ENCODE measurements at places on chromosomes 11 and 22.

- DNase-seq: no peak
These were observed 1.5 kb downstream of the APOBEC3H start for GRCh38 chr22:39098576-39098975.

GRCh38 chr11:2989551-2989950, 2.6 kb downstream of the NAP1L4 start:
- DNase-seq: no peak

- no peak for DNase-seq
These were observed 50.2 kb downstream of the APOL3 start for GRCh38 chr22:36110306-36110881.

DNA sequence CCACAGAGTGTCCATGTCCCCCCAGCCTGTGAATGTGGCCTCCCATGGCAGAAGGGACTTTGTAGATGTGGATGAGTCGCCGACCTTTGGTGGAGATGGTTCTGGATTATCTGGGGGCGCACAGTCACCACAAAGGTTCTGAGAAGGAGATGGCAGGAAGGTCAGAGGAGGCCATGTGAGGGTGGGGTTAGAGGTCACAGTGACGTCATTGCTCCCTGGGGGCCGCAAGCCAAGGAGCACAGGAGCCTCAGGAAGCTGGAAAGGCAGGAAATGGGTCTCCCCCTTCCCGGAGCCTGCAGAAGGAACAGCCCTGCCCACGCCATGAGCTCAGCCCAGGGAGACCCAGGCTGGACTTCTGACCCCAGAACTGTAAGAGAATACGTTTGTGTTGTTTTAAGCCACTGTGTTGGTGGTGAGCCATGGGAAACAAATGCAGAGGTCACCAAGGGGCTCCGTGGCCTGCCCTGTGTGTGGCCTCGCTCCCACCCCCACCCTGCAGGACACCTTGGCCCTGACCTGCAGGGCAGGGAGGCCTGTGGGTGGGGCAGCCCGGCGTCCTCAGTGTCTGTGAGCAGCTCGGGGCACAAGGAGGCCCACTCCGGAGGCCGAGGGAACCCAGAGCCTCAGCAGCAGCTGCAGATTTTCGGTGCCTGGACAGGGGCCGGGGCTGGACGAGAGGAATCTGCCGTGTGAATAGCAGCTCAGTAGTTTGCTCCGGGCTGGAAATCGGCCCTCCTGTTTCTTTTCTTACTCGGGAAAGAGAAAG, 32.1 kb downstream of the GRAMD4 start:
- no peak for DNase-seq

GRCh38 chr11:79241852-79242241, 199.0 kb downstream of the TENM4 start:
- DNase-seq: no peak

DNA sequence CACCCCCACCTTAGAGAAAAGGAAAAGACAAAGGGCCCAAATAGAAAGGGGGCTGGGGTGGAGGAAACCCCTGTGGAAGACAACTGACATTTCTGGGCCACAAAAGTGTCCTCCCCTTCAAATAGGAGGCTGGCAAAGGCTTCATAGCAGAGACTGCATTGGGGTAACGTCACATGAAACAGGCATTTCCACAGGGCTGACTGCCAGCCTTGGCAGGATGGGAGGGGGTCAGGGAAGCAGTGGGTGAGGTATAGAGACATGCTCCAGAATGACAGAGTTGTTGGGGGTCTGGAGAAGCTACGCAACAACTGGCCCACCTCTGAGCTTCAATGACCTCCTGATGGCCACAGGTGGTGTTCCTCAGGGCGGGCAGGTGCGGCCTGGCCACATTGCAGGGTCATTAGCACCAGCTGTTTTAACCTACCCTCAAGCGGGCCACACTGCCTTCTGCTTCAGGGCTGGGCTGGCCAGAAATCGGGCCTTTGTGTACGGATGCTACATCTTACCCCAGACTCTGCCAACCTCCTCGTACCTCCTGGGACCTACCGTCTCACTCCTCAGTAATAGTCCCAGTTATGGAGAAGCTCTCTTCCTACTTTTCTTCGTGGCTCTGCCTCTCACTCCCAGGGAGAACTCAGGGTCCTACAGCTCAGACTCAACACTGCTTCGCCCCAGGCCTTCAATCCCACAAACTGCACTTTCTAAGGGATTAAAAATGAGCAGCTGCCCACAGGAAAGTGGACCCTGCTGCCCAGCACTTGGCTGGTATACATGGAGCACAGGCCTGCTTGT, 160.0 kb upstream of the NCAM1 start:
- DNase-seq: no peak

DNA sequence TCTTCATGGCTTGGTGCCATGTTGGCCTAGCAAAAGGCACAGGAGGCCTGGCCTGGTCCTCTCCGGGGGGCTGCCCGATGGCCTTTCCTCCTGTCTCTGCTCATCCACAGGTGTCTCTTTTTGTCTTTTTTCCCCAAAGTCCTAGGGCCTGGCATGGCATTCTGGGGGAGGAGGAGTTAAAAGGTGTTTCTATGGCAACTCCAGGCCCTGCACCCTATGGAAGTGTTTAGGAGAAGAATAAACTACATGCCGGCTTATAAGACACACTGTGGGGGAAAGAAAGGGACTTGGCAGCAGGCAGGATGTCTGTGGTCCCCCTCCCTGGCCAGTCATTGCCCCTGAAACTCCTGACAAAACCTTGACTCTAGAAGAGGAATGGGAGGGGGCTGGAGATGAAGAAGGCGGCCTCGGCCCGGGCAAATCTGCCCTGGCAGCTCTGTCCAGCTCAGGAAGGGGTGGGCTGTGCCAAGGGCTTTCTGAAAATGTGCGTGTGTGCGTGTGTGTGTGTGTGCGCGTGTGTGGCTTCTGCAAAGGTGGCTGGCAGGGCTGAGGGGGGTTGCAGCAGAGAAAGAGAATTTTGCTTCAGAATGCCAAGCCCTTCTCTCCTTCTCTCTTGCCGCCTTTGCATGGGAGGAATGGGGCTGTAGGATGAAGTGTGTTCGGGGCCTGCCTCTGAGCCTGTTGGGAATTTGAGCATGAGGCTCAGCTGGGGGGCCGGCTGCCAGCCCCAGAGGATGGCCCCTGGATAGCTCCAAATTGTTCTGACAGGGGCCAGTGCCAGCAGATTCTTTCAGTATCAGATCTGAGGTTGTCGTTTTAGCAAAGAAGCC, 3.2 kb downstream of the TIMP3 start:
- DNase-seq: no peak

- DNase-seq: no peak
These were observed 6.9 kb downstream of the PLET1 start for GRCh38 chr11:112253605-112254242.

DNA sequence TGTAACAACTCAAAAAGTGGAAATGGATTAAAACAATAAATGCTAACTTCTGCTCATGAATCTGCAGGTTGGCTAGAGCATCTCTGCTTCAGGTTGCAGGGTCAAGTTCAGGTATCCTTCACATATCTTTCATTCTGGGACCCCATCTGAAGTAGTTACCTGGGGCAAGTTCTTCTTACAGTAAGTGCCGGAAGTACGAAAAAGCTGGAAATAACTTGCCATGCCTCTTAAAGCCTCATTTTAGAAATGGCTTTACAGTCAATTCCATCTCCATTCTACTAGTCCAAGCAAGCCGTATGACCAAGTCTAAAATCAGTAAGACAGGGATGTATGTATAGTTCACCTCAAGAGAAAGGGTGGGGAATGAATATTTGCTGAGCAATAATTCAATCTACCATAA, 93.7 kb downstream of the FCHSD2 start:
- no peak for DNase-seq

DNA sequence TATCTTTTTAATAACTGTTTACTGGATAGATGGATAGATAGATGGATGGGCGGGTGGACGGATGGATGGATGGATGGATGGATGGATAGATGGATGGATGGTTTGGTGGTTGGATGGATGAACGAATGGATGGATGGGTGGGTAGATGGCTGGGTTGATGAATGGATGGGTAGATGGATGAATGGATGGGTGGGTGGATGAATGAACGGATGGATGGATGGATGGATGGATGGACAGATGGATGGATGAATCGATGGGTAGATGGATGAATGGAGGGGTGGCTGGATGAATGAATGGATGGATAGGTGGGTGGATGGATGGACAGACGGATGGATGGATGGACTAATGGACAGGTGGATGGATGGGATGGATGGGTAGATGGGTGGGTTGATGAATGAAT, 13.8 kb upstream of the SLC22A12 start:
- DNase-seq: no peak

- no peak for DNase-seq
These were observed 20.5 kb downstream of the FADS2 start for GRCh38 chr11:61848631-61849030.

DNA sequence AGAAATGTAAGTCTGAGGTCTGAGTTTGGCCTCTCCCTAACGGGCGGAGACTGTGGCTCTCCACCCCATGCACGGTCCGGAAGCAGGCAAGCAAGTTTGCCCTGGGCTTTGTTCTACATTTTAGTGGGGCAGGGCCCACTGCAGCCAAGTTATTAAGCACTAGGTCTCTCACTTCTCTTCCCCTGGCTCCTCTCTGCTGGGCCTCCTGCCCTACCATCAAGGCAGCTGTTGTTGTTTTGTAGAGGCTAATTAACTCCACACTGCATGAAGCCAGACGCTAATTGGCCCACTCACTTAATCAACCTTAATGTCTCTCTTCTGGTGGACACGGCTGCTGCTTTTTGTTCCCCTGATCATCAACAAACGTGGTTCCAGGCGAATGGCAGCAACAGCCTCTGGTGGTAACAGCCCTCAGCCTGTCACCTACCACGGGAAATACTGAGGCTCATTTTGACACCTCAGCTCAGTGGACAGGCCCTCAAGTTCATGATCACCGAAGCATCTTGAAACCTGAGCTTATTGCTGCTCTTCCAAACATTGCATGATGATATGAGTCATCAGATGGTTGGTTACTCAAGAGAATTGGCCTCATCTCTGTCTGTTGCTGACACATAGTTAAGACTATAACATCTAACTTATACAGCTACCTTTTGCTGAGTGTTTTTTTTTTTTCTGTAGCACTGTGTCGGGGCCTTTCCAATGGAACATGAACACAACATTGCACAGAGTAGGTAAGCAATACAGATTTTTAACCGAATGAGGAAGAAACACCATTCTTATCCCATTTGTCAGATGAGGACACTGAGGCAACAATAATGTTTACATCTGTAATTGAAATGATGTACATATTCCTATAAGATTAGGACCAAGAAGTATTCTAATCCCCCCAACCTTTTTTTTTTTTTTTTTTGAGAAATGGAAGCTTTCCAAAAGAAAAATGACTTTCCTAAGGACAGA, 20.8 kb upstream of the LMO2 start:
- peak; percentile 64 for DNase-seq

- DNase-seq: no peak
These were observed 36.9 kb upstream of the PRR5 start for GRCh38 chr22:44665115-44665514.

GRCh38 chr22:40512426-40513136, 123.9 kb downstream of the MRTFA start:
- DNase-seq: no peak
